ENCODE measurements at places on chromosomes 5 and 9.

DNA sequence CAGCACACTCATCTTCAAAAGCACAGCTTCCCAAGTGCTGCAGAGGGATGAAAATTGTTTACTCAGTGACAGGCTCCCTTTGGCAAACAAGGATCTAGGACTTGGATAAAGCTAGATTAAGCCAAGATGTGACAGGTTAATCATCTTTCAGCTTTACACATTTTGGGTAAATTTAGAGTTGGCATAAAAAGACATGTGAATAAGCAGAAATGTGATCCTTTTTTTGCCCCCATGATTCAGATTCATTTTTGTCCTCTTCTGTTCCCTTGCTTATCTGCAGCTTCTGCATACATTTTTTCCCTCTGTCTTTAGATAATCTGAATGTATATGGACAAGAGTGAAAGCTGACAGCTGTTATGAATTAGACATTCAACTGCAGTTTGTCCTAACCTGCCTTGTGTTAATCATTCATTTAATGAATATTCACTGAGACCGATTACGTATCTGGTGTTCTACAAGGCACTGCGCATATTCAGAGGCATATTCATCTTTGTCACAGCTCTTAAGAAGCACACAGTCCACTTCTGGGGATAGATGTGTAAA lies 19.6 kb downstream of the ADAMTSL1 start:
- peak; percentile 86 for DNase-seq
- no peaks in the 10 kb centered on the region for H3K36me3 ChIP-seq
- no peak overlapping the region for H3K4me3 ChIP-seq
- no peaks in the 10 kb centered on the region for H3K27me3 ChIP-seq
- peaks cover 59% of the 10 kb centered on the region for H3K4me1 ChIP-seq

- no peak overlapping the region for H3K4me3 ChIP-seq
- H3K27me3 ChIP-seq = no peaks in the 10 kb centered on the region
- H3K4me1 ChIP-seq = peaks cover 16% of the 10 kb centered on the region
- DNase-seq = no peak
- H3K27ac ChIP-seq = peak overlapping the region; percentile 76
These were observed 338.0 kb downstream of the NSG2 start for GRCh38 chr5:174383210-174384167.

- no peak for DNase-seq
- H3K27ac ChIP-seq = no peak overlapping the region
- no peaks in the 10 kb centered on the region for H3K36me3 ChIP-seq
- H3K27me3 ChIP-seq = peaks cover 18% of the 10 kb centered on the region
- no peak overlapping the region for H3K4me3 ChIP-seq
These were observed 108.4 kb downstream of the PSD2 start for GRCh38 chr5:139903795-139904565.

DNA sequence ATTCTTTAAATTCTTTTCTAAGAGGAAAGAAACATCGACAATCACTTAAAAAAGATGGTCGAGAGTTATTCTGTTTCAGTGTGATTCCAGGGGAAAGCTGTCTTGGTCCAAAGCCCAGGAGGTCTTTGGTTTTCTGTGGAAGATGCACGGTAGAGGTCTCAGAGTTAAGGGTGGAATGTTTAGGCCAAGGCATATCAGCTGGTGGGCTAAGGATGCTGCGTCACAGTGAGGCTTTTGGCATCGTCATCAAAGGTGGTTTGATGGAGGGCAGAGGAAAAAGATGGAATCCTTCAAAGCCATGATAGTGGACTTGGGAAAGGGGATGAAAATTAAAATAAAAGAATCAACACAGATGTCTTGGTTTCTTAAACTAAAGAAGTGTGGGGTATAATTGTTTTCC lies 137.3 kb upstream of the ANKH start:
- peak overlapping the region; percentile 16 for H3K4me3 ChIP-seq
- H3K36me3 ChIP-seq = no peaks in the 10 kb centered on the region
- peaks cover 23% of the 10 kb centered on the region for H3K4me1 ChIP-seq
- no peaks in the 10 kb centered on the region for H3K27me3 ChIP-seq
- H3K27ac ChIP-seq = peak overlapping the region; percentile 69
- DNase-seq = no peak

GRCh38 chr9:113543982-113544303 lies 80.4 kb downstream of the RGS3 start:
- H3K27me3 ChIP-seq = no peaks in the 10 kb centered on the region
- H3K4me1 ChIP-seq = no peaks in the 10 kb centered on the region
- H3K27ac ChIP-seq = no peak overlapping the region
- no peak overlapping the region for H3K4me3 ChIP-seq
- DNase-seq = no peak
